PC-3 (cell line): ENCODE measurements at places on chromosomes 5 and 9. TPM values are rescaled to one million over a fixed set of nuclear protein-coding genes. Genes with fewer than 3 reads are reported as not detected.
A peak's percentile ranks its signal among the peaks of the same experiment; 100 is the strongest.

DNA sequence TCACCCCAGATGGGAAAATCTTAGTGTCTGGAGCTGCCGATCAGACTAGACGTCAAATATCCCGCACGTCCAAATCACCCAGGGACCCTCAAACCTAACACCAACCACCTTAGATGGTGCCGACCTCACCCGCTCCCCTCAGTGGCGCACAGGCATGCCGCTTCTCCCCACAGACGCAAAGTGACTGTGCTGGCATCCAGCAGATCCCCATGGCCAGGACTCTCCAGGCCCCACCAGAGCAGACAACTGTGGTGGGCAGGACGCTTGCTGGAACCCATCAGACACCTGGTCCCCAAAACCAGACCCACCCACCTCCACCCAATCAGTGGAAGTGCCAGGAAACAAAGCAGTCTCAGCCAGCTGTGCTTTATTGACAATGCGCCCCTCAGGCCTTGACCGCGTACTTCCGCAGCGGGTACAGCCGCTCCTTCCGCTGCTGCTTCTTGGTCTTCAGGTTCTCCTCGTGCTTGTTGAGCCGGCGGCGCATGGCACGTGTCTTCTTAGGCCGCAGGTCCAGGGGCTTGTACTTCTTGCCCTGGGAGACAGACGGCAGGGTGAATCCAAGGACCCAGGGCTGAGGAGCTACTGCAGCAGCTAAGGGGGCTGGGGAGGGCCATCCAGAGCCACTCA lies 4.1 kb downstream of the RPL35 start:
- DNase-seq: no peak

Gene WDR31
- total RNA-seq: 1.7 TPM in 2 replicates

DNA sequence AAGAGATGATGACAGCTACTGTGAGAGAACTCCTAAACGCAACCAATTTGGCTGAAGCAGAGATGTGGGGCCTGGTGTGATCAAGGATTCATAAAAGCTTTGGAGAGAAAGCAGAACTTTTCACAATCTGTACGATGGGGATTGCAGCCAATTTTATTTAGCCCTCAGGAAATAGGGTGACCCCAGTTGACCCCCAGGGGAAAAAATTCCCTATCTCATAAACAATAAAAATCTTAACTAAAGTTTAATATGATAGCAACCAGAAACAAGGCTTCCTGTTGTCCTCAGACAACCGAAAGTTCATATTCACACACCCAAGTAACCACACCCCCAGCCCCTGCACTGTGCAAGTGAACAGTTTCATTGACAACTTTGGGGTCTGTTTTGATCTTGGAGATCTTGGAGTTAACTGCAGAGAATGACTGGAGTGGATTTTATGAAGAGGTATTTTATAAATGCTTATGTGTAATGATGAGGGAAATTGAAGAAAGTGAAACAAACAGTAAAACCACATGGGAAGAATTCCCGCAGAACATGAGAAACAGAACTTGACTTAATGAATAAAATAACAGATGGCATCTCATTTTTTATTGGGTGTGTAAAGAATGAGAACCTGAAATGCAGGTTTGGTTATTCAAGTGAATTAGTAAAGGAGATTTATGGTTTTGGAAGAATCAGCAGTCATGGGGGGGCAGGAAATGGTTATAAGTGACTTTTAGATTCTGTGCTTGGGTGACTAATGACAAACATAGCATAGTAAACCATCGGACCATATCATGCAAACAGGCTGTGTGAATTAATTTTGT lies 94.5 kb downstream of the PDE4D start:
- peak; percentile 83 for DNase-seq

Gene KCTD16
- not detected in 2 replicates for total RNA-seq

- DNase-seq: no peak
These were observed 189.8 kb downstream of the ADAMTS12 start for GRCh38 chr5:33701951-33702350.

Gene PDE8B
- total RNA-seq: 0.12 TPM in 1 of 2 replicates, not detected in the other

- no peak for DNase-seq
These were observed 803.9 kb upstream of the CDH10 start for GRCh38 chr5:25448646-25449045.

Gene ASS1
- 74.1 and 83.0 TPM in 2 replicates for total RNA-seq

Gene IFNK
- not detected in 2 replicates for total RNA-seq

DNA sequence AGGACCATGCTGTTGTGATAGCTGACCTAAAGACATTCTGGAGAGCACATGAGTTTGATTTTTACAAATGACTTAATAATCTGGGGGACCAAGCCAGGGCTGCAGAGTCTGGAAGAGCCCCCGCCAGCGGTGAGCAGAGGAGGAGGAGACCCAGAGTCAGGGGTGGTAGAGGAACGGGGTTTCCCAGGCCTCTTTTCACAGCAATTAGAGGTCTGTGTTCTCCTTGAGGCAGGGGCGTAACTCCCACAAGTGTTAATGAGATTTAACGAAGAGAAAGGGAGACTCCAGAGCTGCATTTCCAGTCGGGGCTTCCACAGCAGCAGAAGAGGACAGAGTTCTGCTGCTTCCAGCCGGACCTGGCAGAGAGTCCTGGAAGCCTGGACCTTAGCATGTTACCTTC lies 137.9 kb upstream of the SLC24A2 start:
- no peak for DNase-seq

DNA sequence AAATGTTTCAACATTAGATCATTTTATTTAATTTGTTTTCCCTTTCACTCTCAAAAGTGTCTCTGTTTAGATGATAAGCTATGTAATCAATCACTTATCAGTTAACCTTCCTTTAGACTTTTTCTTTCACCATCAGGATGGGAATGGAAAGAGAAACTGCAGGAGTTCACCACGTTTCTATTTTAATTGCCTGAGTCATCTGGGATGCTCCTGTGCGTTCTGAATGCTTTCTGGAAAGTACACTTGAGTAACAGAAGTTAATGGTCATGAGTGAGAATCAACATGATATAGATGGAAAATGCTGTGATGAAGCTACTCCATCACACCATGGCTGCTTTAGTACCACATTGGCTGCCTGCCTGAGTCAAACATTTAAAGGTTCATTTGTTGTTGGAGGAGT lies 783.3 kb upstream of the CDH9 start:
- peak; percentile 22 for DNase-seq
